ENCODE measurements at places on chromosomes 5 and 9.

- no peak for DNase-seq
Observed at GRCh38 chr9:120978987-120979386, 52.4 kb upstream of the TRAF1 start.

GRCh38 chr5:36531401-36531800, 75.0 kb upstream of the SLC1A3 start:
- DNase-seq, result no peak

DNA sequence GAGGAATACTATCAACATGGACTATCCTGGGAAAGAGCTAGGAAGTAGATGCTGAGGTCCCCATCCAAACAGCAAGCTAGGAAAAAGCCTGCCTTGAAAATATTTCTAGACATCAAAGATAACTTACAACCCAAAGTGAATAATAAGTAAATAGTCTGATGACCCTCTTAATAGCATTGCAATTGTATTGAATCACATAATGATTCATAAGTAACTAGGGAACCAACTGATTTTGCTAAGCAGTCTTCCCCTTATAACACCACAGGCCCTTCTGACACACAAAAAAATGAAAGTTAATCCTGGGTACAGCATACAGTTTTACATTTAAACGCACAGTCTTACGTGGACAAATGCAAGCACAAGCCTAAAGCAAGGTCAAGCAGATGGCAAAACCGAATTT, 199.3 kb downstream of the RFK start:
- DNase-seq, result no peak

DNA sequence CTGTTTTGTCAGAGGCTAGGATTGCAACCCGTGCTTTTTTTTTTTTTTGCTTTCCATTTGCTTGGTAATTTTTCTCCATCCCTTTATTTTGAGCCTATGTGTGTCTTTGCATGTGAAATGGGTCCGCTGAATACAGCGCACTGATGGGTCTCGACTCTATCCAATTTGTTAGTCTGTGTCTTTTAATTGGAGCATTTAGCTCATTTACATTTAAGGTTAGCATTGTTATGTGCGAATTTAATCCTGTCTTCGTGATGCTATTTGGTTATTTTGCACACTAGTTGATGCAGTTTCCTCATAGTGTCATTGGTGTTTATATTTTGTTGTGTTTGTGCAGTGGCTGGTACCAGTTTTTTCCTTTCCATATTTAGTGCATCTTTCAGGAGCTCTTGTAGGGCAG, 36.2 kb upstream of the TAF11L2 start:
- no peak for DNase-seq

GRCh38 chr5:177425196-177425800, 1.2 kb upstream of the GRK6 start:
- DNase-seq, result no peak

DNA sequence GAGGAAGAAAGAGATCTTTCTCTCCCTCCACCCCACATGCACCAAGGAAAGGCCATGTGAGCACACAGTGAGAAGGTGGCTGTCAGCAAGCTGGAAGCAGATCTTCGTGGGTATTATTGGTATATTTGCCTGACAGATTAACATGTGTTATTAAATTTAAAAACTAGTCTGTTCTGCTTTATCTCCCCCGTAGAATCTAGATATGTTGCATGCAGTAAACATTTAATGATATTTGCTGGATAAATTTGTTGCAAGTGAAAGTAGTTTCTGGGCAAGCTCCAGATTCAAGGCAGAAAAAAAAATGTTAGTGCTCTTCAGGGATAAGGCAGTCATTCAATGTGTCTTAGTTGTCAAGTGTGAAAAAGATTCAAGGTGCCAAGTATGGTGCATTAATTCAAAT, 215.0 kb upstream of the TAS2R1 start:
- DNase-seq, result no peak

DNA sequence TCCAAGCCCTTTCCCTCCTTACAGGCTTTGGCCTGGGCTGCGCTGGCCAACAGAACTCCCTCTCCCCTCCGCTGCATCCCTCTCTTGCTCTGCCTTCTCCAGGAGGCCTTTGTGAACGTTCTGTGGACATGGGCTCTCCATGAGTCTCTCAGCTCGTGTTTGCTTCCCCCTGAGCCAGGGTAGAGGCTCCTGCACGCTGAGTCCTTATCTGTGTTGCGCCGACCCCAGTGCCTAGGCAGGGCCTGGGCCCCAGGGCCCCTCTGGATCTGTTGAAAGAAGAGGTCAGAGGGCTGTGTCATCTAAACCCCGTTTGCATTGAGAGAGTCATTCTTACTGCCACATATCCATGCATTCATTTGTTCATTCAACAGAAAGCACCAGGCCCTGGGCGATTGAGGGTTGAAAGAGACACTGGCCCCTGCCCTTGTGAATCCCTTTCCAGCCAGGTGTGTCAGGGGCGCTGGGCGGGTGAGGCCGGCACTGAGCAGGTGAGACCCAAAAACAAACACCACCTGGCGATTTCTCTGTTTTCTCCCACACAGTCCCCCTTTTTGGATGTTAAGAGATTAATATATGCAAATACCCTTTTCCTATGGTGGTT, 111.2 kb upstream of the IER5L start:
- DNase-seq, result no peak

GRCh38 chr5:17860660-17861315, 226.5 kb downstream of the TAF11L14 start:
- DNase-seq, result no peak

- DNase-seq, result no peak
Observed at GRCh38 chr5:107418071-107418470, 252.7 kb downstream of the EFNA5 start.

DNA sequence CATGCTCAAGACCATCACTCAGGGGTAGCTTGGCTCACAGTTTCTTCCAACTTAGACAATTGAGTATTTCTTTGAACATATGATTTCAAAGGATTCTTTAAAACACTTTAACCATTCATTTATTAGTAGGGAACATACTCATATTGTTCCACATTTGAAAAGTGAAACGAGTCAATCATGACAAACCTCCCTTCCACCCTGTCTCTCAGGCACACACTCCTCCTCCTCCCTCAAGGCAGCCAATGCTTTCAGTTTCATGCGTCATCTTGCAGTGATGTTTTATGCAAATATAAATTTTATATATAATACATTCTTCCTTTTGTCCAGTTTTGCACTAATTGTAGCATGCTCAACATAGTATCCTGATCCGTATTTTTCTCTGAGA, 126.0 kb upstream of the BOD1 start:
- DNase-seq, result no peak

- peak; percentile 62 for DNase-seq
Observed at GRCh38 chr9:96015876-96016686, 140.6 kb downstream of the ERCC6L2 start.

GRCh38 chr5:19987612-19988361, at the start of gene CDH18:
CDH18 (minus strand) TSS chr5:19988200; CDS start chr5:19838986, 149,214 bp downstream.
- DNase-seq, result no peak

DNA sequence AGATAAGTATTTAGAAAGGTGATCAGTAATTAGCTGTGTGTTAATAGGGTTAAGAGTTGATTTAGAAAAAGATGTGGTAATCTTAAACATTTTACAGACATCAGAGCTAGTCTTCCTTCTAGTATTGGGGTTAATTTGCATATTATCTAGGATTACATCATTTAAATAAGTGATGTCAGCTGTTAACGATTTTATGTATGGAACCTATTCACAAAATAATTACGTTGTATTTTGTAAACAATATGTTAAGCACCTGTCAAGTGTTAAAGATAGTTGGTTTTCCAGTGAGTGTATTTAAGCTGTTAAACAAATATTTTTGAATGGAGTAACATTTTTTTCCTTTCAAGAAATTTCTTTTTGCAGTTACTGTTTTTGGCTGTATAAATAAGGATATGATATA, 2.2 kb downstream of the DCP2 start:
- no peak for DNase-seq

DNA sequence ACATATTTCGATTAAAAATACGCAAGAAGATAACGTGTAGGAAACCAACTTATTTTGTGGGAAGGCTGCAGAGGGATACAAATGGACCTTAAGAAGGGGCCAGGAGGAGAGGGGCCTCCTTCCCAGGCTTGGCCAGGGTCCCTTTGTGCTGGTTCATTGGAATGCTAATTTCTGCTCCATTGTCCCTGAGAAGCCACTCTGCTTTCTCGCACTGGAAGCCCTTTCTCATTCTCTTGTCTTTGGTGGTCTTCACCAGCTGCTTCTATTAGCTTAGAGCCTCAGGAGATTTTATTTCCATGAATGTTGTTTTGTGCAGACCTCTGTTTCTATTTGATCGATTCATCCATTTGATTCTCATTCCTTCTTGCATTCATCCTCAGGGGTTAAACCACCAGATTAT, 325.4 kb downstream of the TMEM38B start:
- DNase-seq, result no peak

GRCh38 chr9:5315187-5315923, 10.8 kb upstream of the RLN2 start:
- no peak for DNase-seq

DNA sequence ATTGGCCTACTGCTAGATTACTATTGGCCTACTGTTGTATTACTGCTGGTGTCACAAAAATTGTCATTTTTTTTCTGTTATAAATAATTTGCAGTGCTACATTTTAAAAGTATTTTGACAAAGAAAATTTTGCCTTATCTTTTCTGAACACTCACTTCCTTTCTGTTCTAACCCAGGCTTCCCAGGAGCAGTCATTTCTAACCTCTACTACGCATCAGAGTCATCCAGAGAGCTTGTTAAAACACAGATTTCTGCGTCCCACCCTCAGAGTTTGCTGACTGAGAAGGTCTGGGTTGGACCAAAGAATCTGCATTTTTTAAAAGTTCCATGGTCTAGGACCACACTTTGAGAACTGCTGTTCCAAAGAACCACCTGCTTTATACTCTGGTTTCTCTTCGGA, 306.1 kb downstream of the GLIS3 start:
- no peak for DNase-seq

DNA sequence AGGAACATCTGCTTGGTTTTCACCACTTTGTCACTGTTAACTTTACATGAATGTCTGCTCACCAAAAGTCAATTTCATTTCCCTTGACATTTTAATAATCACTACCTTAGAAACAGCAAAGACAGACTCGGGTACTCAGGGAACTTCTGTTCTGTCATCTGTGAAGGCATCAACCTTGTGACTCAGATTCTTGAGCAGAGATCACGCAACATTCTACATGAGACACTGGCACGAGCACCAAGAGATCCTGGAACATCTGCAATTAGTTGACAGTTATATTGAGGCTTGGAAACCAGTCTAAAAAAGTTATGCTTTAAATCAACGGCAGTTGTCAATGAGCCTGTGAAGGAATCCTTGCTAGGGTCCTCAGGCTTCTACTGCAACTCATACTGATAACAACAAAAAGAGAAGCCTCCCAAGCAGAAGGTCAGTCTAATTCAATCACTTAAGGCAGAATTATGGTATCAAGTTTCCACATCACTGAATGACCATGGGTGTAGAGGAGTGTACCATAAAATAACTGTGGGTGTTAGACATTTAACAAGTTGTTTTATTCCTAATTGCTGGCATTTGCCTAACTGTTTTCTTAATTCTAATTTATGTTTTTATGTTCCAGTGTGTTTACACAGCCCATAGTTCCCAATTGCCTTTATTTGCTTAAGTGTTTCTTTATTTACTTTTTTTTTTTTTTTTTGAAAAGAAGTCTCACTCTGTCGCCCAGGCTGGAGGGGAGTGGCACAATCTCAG, 3.3 kb upstream of the PBX3 start:
- no peak for DNase-seq

GRCh38 chr9:34651876-34652601, at the start of gene IL11RA:
IL11RA (plus strand) TSS chr9:34652185; CDS start chr9:34655218, 3,033 bp downstream.
- DNase-seq, result peak; percentile 86

DNA sequence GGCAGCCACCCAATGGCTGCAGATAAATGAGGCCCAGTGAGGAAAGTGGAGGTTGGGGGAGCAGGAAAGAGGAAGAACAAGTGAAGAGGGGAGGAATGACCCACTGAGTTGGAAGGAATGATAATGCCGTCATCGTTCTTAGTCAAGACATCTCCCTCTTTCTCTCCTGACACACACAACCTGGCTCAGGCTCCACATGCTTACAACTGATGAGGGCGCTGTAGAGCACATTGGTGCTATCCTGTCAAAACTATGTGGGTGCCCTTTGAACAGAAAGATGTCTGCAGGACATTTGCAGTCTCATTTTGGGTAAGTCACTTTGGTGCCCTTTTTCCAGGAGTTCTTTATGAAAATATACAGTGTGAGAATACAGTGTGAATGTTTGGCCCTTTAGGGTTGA, 5.9 kb downstream of the IFNW1 start:
- no peak for DNase-seq

DNA sequence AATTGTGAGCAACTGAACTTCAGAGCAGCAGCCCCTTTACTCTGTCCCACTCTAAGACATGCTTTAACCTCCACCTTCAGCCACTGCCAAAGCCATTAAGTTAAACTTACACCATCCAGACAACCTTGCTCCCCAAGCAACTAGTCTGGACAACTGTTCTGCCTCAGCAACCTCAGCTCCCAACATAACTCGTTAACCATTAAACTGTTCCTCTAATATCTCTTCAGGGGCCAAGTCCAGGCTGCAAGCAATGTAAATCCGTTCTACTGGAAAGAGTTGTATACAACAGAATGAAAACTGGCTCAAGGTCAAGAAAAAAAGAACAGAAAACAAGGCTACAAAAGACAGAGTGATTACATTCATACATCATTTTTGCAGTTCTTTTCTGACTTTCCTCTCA, 131.7 kb upstream of the TARS1 start:
- DNase-seq, result no peak

- no peak for DNase-seq
Observed at GRCh38 chr9:131465401-131465800, 37.3 kb upstream of the POMT1 start.

DNA sequence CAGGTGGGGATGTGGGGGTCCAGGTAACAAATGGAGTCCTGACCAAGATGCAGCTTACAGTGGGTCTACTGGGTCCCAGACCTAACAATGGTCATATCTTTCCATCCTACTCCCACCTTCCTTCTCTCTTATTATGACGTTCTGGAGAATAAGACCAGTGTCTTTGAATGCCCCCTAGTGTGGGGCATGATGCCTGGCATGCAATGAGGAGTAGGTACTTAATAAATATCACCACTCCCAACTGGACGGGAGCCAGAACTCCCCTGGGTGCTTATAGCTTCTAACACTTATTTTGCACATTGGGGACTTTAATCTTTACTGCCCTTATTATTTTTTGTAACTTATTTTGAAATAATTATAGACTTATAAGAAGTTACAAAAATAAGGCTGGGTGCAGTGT, 98.2 kb downstream of the NDFIP1 start:
- peak; percentile 25 for DNase-seq

Measured in hematopoietic multipotent progenitor cell treated with erythropoietin and hydrocortisone succinate and interleukin-3 and kit ligand, for 8 days (in vitro differentiated cells).